ENCODE measurements at places on chromosomes 7 and 10.

GRCh38 chr10:85603151-85603940 lies 763.2 kb downstream of the GRID1 start:
- no peak for DNase-seq

DNA sequence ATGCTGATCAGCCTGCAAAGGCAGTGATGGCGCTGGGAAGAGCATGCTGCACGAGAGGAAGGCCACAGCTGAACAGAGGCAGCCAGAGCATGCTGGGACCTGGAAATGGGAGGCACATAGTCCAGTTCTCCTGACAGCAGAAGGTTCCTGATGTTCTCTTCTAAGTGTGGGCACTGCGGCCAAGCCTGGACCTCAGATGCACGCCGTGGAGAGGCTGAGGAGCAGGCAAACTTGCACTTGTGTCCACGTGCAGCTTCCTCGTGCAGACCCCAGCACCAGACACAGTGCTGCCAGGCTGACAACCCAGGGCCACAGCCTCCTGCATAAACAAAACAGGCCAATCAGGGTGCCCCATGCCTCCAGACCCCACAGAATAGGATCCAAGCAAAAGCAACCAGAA lies 93.5 kb upstream of the LANCL2 start:
- no peak for DNase-seq

GRCh38 chr10:23200997-23201652 lies 9.0 kb downstream of the PTF1A start:
- DNase-seq, result no peak

- DNase-seq, result peak; percentile 79
Measured at GRCh38 chr10:27240212-27241009, at the start of gene ACBD5. Gene ACBD5 (minus strand): TSS chr10:27240797. CDS start chr10:27240688, 109 bp downstream.

- no peak for DNase-seq
Measured at GRCh38 chr7:17046666-17047065, 164.9 kb upstream of the AGR3 start.

Data from choroid plexus epithelial cell (primary cell).